ENCODE measurements at places on chromosomes 6 and 20. TPM values are rescaled to one million over a fixed set of nuclear protein-coding genes. Genes with fewer than 3 reads are reported as not detected.

The RSPO3 gene
- total RNA-seq, result not detected

The C2 gene
- total RNA-seq, result 0.26 TPM

The HLA-DRB5 gene
- not detected for total RNA-seq

The BEND6 gene
- total RNA-seq, result 0.53 TPM

The PACSIN1 gene
- total RNA-seq, result not detected

GRCh38 chr6:87340230-87340629 lies 4.4 kb upstream of the C6orf163 start:
- DNase-seq, result no peak

GRCh38 chr6:107716688-107717089 lies 107.4 kb downstream of the SCML4 start:
- no peak for DNase-seq

DNA sequence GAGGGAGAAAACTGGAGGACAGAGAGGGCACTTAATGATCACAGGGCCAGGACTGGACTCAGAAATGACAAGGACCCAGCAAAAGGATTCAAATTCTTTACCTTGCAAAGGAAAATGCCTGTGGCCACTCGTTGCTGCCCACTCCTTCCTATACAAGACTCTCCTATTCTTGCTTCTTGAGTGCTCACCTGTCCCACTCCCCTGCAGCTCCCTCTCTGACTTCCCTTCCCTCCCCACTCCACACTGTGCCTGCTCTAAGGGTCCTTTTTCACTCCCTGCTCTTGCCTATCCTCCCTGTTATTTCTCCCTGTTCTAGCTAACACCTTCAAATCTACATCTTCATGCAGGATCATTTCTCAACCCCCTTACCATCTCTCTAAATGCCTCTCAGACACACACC lies 56.1 kb downstream of the UNC5CL start:
- DNase-seq, result no peak

- no peak for DNase-seq
Measured at GRCh38 chr6:101626269-101626668, 232.8 kb downstream of the GRIK2 start.

DNA sequence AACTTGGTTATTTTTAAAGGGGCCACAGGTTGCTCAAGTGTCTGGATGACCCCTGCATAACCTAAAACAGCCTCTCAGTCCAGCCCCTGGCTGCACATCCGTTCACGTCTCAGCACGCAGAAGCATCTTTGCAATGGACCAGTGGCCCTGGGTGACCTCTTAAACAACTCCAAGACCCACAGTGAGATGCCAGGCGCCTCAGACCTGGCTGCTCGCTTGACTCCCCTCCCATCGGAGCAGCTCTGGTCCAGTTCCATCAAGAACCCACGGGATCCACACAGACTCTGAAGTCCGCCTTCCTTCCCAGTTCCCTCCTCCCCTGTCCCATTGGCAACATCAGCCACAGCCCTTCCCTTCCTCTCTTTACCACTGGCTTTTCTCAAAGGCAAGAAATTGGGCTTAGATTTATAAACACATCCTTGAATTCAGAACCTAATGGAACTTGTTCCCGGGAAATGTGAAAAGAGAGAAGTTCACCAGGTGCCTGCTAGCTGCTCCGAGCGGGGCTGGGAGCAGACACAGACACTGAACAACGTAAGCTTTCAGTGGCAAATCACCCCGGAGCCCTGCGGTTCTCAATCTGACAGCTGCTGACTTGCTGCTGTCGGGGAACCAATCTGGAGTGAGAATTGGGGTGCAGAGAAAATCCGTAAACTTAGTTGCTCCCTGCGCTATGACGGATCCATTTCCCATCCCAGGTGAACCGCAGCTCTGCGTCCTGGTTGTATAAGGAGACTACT lies 39.6 kb upstream of the MPC1 start:
- no peak for DNase-seq

DNA sequence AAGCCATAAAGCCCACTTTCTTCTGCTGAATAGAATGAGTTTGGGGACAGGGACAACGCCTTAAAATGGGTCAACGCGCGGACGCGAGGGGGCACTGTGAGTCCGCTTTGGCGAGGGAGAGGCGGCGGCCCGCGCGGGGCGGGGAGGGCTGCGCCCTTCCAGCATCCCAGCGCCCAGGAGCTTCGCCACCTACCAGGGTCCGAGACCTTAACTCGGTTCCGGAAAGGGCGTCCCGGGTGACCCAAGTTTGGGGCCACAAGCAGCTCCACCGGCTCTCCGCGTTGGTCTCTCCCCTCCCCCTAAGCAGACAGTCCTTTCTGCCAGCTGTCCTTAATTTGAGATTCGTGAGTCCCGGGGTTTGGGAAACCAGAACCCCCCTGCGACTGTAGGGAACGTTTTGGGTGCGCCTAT lies 1.8 kb upstream of the SAMD5 start:
- peak; percentile 25 for DNase-seq
